ENCODE measurements at places on chromosomes 16 and 17.
A peak's percentile ranks its signal among the peaks of the same experiment; 100 is the strongest.

DNA sequence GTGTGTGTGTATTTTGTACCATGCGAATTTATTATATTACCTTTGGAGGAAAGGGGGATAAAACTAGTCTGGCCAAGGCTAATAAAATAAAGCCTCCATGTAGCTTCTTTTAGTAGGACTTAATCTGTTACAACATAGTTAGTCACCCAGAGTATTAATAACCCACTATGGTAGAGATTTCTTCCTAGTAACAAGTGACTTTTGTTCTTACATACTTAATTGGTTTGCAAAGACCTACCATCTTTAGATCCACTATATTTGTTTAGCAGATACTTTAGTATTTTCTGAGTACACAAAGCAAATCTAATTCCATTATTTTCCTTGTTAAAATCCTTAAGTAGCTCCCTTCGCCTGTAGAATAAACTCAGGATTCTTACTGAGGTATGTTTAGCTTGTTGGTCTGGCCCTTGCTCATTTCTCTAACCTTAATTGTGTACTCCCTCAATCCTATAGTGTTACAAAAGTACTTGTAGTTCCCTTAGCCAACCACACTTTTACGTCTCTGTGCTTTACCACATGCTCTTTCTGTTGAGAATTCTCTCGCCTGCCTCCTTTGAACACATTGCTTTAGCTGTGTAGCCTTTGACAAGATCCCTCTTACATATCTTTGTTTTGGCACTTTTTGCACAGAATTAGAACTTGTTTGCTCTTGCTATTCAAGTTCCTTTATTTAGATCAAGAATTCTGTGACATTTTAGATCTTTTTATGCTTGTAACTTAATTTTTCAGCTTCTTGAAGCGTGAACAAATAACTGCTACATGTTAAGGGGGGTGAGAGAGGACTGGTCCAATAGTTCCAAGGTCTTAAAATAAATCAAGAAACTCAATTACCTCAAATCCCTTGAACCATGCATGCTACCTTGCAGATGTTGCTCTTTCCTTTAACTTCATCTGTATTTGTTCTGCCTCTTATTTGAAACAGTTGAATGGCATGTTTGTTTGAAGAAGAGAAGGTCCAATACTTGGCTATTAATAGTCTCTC, 23.8 kb downstream of the CLTC start:
- DNase-seq, result peak; percentile 65

DNA sequence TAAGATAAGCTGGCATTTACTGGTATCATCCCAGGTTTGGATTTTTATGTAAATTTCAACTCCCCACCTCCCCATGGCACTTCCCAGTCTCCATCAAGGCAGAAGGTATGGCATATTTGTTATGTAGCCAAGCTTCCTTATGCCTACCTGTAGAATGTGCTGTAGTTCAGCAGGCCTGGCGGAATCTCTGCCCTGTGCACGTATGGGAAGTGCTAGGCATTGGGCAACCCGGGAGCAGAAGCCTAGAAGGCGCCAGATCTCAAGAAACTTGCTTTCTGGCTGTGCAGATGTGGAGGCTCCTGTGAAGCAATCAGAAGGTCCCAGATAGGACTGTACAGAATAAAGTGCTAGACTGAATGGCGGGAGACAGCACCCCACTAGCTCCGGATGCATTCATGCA, 64.7 kb downstream of the SNX20 start:
- no peak for DNase-seq

DNA sequence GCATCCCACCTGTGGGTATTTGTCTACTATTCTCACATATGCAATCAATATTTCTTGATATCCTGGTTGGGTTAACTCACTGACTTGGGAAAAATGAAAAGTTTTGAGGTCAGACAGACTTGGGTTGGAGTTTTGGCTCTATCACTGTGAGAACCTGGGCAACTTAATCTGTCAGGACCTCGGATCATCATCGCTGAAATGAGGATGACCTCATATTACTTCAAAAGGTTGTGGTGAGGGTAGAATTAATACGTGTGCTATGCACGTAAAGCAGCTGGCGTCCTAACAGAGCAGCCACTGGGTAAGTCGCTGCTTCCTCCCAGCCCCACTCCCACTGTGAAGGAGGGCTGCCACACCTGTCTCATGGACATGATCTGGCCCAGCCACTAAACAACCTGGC, 57.3 kb downstream of the COG7 start:
- DNase-seq, result no peak

- no peak for DNase-seq
Measured at GRCh38 chr16:12043953-12044352, 67.4 kb downstream of the SNX29 start.

- no peak for DNase-seq
Measured at GRCh38 chr17:1362065-1362848, 37.8 kb downstream of the YWHAE start.

- no peak for DNase-seq
Measured at GRCh38 chr17:81102869-81103268, 62.4 kb upstream of the PVALEF start.

- no peak for DNase-seq
Measured at GRCh38 chr16:87506423-87507350, 13.9 kb upstream of the ZCCHC14 start.

GRCh38 chr16:29680180-29680598, 1.2 kb downstream of the QPRT start:
- DNase-seq, result no peak

GRCh38 chr17:60248618-60249289, 99.0 kb downstream of the CA4 start:
- no peak for DNase-seq

- DNase-seq, result no peak
Measured at GRCh38 chr16:1290063-1290501, 19.4 kb upstream of the UBE2I start.

- DNase-seq, result peak; percentile 21
Measured at GRCh38 chr17:66716236-66717026, 118.5 kb upstream of the CACNG5 start.

DNA sequence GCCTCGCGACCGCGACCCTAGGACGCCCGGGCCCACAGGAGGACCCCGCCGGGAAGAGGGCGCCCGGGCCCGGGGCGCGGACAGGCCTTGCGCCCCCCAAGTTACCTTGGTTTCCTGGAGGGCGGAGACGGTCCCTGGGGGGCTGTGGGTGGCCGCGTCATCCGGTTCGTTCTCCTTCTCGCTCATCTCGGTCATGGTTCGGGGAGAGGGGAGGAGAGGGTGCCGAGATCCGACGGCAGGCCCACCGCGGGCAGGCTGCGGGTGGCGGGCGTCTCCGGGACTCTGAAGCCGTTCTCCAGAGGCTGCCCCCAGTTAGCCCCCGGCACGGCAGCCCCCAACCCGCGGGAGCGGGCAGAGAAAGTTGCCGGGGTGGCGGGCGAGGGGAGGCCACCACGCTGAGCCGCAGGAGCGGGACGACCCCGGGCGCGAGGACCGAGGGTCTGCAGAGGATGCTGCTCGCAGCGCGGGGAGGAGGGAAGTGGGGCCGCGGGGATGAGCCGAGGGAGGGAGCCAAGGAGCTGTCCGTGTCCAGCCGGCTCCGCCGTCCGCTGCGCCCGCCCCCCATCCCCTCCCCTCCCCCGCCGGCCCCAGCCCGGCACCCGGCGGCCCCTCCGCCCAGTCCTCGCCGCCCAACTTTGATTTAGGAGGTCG, at the start of gene STAC2:
TSS of gene STAC2 (minus strand) at position 638 of the 651 bp plus-strand sequence. CDS start at position 195, 443 bp downstream.
- DNase-seq, result no peak

- DNase-seq, result peak; percentile 97
Measured at GRCh38 chr17:28925912-28926365, 23.1 kb upstream of the DHRS13 start.

- DNase-seq, result no peak
Measured at GRCh38 chr17:38536661-38537060, 69.1 kb downstream of the SRCIN1 start.

DNA sequence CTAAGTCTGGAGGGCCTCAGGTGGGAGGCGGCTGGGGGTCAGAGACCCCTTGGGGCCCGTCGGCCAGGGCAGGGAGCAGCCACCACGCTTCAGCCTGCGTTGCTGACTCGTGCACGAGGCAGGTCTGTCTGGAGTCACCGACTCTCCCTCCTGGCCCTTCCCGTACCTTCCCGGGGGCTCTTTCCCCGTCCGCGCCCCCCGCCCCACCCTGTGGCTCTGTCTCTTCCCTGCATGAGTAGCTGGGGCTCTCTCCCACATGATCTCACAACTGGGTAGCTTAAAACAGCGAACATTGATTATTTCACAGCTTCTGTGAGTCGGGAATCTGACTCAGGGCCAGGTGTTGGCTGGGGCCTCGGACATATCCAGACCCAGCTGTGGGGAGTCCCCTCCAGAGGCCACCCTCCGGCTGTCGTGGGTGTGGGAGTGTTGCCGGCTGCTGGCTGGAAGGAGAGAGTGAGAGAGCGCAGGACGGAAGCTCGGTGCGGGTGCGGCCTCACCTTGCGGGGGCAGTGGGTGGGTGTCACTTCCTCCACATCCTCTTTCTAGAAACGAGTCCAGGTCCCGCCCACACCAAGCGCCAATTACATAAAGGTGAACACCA, 17.3 kb downstream of the BAHCC1 start:
- peak; percentile 57 for DNase-seq

GRCh38 chr17:62098623-62099231, 33.6 kb upstream of the MED13 start:
- no peak for DNase-seq
